ENCODE measurements at places on chromosomes 7 and 10.

- DNase-seq, result no peak
Observed at GRCh38 chr10:3399756-3400155, 227.2 kb upstream of the PITRM1 start.

GRCh38 chr7:3207387-3207902, 93.6 kb upstream of the SDK1 start:
- no peak for DNase-seq

- DNase-seq, result no peak
Observed at GRCh38 chr7:158588085-158588877, 658 bp upstream of the PTPRN2 start.

DNA sequence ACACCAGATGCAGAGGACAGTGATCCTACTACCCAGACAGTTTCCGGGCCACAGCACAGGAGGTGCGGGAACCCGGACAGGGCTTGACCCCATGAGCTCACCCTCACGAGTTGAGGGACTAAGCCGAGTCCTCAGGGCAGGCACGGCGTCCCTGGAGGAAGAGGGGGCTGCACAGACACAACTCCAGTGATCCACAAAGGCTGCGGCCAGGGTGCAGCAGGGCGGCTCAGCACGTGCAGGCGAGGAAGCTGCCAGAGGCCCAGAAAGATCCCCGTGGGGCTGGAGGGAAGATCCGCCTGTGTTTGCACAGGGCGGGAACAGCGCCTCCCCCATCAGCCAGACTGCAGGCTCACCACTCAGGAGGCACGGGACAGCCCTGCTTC, 45.9 kb upstream of the TMEM72 start:
- no peak for DNase-seq

DNA sequence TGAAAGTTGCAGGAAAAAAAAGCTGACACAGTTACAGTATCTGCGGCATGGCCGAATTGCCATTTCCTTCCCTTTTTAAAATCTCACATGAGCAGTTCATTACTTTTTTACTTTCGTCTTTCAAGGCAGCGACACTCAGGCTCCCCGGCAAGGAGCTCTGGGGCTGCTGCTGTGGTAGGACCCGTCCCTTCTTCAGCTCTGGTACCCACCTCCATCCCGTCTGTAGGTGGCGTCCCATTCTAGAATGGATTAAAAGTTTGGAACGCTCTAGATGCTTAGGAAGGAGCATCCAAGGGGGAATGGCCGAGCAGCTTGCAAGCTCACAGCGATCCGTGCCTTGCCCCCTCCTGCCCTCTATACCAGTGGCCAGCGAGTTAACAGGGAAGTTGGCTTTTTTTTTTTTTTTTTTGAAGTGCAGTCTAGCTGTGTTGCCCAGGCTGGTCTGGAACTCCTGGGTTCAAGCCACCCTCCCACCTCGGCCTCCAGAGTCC, 22.8 kb upstream of the TTYH3 start:
- DNase-seq, result no peak

Measured in GM04503 (cell line).